ENCODE measurements at places on chromosomes 12 and 14.

GRCh38 chr12:91515944-91516694 lies 333.5 kb upstream of the DCN start:
- no peak for DNase-seq

DNA sequence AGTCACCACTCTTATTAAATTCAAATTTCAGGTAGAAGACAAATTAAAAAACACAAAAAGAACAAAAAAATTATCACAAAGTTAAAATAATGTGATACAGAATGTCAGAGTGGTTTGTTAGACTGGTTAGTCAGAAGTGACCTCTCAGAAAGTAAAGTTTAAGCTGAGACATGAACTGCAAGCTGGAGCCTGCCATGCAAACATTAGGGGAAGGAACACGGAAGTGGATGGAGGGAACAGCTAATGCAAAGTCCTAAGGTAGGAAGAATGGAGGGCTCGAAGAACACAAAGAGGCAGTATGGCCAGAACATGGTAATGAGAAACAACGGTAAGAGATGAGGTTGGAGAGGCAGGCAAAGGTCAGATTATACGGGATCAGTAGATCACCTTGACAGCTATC lies 41.7 kb downstream of the WDHD1 start:
- DNase-seq = no peak

- DNase-seq = no peak
These were observed 18.5 kb upstream of the P2RX7 start for GRCh38 chr12:121114019-121114639.

GRCh38 chr12:53299454-53300180 lies at the start of gene MYG1:
MYG1 (plus strand) TSS chr12:53299695; CDS start chr12:53299738, 43 bp downstream.
- peak; percentile 77 for DNase-seq

DNA sequence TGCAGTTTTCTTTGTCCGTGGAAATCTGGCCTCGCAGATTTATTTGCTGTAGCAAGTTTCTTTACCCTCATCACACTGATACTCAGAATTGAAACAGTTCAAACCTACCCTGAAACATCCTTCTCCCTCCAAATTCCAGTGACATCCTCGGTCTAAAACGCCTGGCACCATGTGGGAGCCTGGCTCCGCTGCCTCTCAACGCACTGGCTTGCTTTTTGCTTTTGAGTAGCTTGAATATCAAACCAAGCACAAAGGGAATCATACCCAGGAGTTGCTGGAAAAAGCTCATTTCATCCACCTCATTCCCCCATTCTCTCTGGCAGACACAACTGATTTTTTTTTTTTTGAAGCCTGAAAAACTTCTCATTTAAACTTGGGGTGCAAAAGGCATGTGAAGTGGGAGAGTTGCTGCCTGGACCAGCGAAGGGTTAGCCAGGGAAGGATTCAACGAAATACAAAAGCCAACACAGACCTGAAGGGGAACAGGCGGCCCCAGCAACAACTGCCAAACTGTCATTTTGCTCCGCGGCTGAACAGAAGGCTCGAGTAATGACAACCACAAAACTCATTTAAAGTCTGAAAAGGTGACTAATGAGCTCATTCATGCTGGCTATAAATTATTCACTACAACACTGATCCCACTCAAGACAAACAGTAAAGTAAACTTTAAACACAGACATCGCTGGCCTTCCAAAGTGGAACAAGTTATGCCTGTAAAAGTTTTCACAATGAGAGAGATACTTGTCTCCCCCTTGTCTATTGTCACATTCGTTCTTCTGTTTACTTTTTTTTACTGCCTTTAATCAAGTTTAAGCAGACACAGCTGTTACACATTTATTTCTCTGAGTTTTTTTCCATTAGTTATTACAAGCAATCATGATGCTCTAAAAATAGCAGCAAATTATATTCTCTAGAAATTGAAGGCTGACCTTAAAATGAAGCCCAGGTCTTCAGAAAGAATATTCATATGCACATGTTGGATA lies 12.5 kb upstream of the FOXN3 start:
- DNase-seq = no peak

All from activated B cell treated with CpG ODN at 0.5 μM for 24 hours (primary cell).